CD8-positive, alpha-beta memory T cell (primary cell): ENCODE measurements at places on chromosomes 3 and 15. TPM values are rescaled to one million over a fixed set of nuclear protein-coding genes. Genes with fewer than 3 reads are reported as not detected.
A peak's percentile ranks its signal among the peaks of the same experiment; 100 is the strongest.

DNA sequence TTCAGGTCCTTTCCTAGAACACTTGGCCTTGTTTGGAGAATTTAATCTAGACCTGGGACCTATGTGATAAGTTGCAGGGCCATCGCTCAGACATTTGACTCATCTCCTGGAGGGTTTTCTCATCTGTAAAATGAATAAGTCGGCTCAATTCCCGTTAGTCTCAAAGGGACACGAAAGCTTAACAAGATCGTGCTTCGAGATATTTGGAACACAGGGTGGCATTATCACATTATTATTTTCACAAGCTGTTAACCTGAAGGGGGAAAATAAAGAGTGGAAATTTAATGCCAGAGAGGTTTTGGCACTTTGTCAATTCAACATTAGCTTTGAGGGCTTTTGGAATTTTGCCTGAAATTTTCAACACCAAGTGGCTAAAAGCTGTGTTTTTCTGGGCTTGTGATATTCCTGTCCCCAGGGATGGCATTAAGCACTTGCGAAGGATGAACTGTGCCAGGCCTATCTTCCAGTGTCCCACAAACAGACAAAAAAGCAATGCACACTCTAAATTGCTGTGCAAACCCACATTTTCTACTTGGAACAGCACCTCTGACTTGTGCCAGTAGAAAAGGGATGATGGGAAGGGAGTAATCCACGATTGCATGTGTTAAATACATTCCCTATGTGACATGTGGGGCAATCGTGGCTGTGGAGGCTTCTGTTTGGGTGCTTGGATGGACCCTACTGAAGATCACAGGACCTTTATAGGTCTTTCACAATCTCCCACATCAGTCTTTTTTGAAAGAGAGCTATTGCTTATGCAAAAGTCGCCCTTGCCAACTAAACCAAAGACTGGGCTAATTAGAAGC is 478.7 kb downstream of the MFSD1 start:
- no peaks in the 10 kb centered on the region for H3K4me1 ChIP-seq
- no peaks in the 10 kb centered on the region for H3K36me3 ChIP-seq
- no peak overlapping the region for H3K4me3 ChIP-seq
- no peaks in the 10 kb centered on the region for H3K27me3 ChIP-seq
- no peak overlapping the region for H3K27ac ChIP-seq

DNA sequence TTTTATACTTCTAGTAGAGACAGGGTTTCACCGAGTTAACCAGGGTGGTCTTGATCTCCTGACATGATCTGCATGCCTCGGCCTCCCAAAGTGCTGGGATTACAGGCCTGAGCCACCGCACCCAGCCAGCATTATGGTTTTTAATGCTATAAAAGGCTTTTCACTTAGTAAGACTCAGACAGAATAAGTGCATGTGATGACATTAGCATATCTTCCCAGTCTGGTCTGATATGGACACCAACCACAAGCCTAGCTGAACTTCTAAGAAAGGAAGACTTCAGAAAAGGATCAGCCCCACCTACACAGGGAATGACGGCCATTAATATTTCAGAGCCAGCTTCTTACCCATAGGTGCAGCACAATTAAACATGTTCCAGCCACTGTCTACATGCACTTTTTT is 27.0 kb downstream of the GRK7 start:
- no peaks in the 10 kb centered on the region for H3K27me3 ChIP-seq
- no peak for DNase-seq
- no peaks in the 10 kb centered on the region for H3K36me3 ChIP-seq
- H3K4me3 ChIP-seq = no peak overlapping the region
- H3K4me1 ChIP-seq = peaks cover 15% of the 10 kb centered on the region

DNA sequence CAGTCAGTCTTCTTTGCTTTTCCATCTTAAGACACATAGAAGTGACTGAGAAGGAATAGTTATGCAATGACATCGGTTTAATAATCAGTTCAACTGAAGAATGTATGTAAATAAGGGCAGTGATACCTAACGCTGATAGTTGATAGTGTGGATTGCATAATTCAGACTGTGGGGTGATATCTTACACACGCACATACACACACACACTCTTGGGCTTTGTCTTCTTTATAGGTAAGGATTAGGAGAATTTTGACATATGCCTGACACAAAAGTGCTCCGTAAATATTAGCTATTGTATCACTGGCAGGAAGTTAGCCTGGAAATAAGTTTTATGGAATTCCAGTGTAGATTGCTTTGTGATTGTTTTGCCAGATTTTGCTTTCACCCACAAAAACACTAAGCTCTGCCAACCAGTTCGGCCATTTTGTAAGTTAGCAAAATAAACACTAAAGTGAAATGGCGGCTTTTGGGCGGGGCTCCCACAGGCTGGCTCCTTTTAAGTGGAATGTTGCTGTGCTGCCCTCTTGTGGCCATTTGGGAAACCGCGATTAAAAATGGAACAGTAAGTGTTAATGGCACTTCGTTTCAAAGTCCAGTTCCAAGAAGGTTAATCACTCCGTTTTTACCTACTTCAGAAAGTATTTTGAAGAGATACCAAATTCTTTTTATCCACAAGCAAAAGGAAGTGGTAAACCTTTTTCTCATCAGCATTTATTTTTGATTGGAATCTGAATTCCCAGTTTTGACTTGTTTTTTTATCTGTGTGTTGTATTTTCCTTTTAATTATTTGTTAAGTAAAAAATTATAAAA is 17.7 kb downstream of the CHD2 start:
- peak; percentile 86 for DNase-seq
- H3K36me3 ChIP-seq = no peaks in the 10 kb centered on the region
- H3K27ac ChIP-seq = peak overlapping the region; percentile 20
- H3K27me3 ChIP-seq = no peaks in the 10 kb centered on the region
- peak overlapping the region; percentile 25 for H3K4me3 ChIP-seq

DNA sequence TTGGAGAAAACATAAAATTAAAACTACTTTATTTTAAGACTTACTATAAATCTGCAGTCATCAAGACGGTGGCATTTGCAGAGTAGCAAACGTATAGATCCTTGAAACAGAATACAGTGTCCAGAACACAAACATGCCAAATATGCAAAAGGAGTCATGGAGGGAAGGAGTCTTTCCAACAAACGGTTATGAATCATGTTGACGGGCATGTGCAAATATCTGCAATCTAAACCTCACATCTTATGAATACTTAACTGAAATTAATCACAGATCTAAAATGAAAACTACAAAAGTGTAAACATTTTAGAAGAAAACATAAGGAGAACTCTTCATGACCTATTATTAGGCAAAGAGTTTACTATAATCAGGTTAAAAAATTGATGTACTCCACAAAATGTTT is 69.4 kb downstream of the TFRC start:
- H3K4me1 ChIP-seq = no peaks in the 10 kb centered on the region
- peaks cover 5% of the 10 kb centered on the region for H3K27me3 ChIP-seq
- no peaks in the 10 kb centered on the region for H3K36me3 ChIP-seq
- no peak for DNase-seq
- H3K27ac ChIP-seq = no peak overlapping the region

DNA sequence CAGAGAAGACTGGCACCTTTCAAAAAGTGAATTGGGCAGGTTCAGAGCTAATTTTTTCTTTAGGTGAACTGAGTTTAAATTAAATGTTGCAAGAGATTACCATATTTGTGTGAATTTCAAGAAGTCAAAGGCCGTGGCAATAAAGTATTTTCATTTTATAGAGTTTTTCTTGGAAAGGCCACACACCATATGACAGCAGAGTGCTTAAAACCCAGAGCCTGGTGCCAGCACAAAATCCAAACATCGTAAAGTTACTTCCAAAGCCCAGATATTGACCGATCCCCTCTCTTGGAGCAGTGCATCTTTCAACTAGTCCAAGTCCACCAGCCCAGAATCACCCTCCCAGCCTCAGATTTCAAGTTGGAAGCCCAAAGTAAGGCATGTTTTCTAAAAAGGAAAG is 164.5 kb downstream of the VGLL4 start:
- H3K27ac ChIP-seq = no peak overlapping the region
- no peaks in the 10 kb centered on the region for H3K27me3 ChIP-seq
- no peak overlapping the region for H3K4me3 ChIP-seq
- no peaks in the 10 kb centered on the region for H3K4me1 ChIP-seq
- no peaks in the 10 kb centered on the region for H3K36me3 ChIP-seq
- DNase-seq = no peak

DNA sequence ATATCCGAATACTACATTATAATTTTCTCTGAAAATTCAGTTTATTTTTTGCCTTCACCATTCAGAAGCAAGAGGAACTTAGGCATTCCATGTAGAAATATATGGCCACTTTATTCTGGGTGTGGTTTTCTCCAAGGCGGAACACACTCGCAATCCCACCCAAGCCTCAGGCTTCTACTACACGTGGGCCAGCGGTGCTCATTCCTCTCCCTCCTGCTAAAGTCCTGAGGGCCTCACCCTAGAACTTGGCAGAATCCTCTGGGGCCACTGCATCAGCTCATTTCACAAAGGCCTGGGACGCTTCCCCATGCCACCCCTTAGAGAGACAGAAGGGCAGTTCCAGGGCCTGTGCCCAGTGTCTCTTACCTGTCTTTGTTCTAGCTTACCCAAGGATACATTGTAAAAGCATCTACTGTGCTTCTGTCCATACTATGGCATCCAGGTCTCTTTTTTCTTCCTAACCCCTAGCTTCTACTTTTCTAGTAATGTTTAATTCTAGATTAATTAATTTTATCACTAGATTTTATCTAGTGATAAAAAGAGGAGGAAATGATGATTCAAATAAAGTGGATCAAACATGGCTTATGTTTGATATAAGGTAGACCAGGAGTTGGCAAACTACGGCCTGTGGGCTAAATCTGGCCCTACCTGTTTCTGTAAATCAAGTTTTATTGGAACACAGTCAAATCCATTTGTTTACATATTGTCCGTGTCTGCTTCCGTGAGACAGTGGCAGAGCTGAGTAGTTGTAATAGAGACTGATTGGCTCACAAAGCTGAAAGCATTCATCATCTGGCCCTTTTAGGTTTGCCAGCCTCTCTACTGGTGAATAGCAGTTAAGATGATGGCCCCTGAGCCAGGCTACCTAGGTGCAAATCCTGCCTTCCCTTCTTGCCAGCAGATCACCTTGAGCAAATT is 29.8 kb downstream of the LARS2 start:
- no peaks in the 10 kb centered on the region for H3K27me3 ChIP-seq
- no peak overlapping the region for H3K27ac ChIP-seq

GRCh38 chr15:66747886-66748707 is 46.1 kb downstream of the SMAD6 start:
- no peak for DNase-seq
- no peaks in the 10 kb centered on the region for H3K27me3 ChIP-seq
- H3K27ac ChIP-seq = no peak overlapping the region
- no peaks in the 10 kb centered on the region for H3K36me3 ChIP-seq
- no peak overlapping the region for H3K4me3 ChIP-seq

The CFAP20DC gene
- total RNA-seq = 1.00 TPM

The FGF12 gene
- not detected for total RNA-seq

The SEMA3B gene
- total RNA-seq = not detected

The TP63 gene
- total RNA-seq = 0.82 TPM

The C3orf70 gene
- 0.07 TPM for total RNA-seq

The WDR49 gene
- 0.35 TPM for total RNA-seq

The MAGI1 gene
- 0.15 TPM for total RNA-seq
